ENCODE measurements at places on chromosomes 3 and 15. TPM values are rescaled to one million over a fixed set of nuclear protein-coding genes. Genes with fewer than 3 reads are reported as not detected.
A peak's percentile ranks its signal among the peaks of the same experiment; 100 is the strongest.

GRCh38 chr3:62749657-62750056, 125.6 kb downstream of the CADPS start:
- DNase-seq, result no peak

The FGD5 gene
- total RNA-seq, result 10.1 TPM

- no peak for DNase-seq
Measured at GRCh38 chr3:56375654-56376053, 92.6 kb downstream of the ERC2 start.

The HRG gene
- 1.9 TPM for total RNA-seq

- no peak for DNase-seq
Measured at GRCh38 chr3:192889679-192890078, 28.0 kb downstream of the MB21D2 start.

GRCh38 chr3:64187065-64187959, 38.0 kb downstream of the PRICKLE2 start:
- peak; percentile 97 for DNase-seq

DNA sequence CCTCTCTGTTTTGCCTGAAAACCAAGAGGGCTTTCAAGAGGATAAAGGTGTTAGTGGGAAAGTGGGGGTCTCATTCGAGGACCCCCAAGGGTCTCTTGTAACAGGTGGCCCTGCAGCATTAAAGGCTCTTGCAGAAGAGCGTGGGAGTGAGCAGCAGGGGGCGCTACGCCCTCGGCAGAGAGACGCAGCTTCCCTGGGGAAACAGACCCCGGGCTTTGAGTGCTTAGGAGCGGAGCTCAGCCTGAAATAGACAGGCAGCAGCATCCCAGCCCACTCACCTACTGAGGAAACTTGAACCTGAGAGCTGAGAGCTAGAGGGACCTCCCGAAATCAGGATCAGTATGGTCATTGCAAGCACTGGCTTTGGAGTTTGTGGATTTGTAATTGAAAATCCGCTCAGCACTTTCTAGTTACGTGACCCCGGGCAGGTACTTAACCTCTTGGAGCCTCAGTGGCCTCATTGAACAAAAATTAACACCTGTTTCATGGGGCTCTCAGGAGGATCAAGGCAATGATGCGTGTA, 25.7 kb downstream of the RPLP1 start:
- DNase-seq, result peak; percentile 61

GRCh38 chr15:60757831-60758570, 279.1 kb upstream of the ICE2 start:
- no peak for DNase-seq

DNA sequence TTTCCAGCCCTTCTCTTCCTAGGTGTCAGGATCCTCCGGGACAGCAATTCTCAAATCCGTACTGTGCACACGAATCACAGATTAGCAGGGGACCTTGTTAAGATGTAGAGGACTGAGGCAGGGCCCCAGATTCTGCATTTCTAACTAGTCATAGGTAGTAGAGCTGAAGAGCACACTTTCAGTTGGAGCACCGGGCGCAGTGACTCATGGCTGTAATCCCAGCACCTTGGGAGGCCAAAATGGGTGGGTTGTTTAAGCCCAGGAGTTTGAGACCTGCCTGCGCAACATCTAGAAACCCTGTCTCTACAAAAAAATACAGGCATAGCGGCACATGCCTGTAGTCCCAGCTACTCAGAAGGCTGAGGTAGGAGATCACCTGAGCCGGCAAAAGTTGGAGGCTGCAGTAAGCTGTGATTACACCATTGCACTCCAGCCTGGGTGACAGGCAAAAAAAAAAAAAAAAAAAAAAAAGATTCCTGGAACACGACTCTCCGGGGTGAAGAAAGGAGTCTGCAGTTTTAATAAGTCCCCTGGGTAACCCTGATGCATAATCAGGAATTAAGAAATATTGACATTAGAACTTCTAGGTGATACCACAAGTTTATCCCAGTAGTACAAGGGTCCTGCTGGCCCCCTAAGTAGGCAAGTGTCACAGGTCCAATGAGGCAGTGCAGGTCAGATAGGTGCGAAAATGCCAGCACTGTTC, 21.4 kb upstream of the IGDCC3 start:
- no peak for DNase-seq

The NR2E3 gene
- total RNA-seq, result not detected

GRCh38 chr15:65827065-65827464, 35.0 kb upstream of the DENND4A start:
- no peak for DNase-seq

The CPOX gene
- total RNA-seq, result 14.7 TPM

Data from umbilical cord (tissue), 2 donors.